Stimulated activated CD8-positive, alpha-beta memory T cell treated with anti-CD3 and anti-CD28 coated beads, Interleukin-2, amount 100 ng/mL, for 48 hours (primary cell): ENCODE measurements at places on chromosomes 4 and X.

- DNase-seq: no peak
Measured at GRCh38 chr4:138671606-138672084, 343.9 kb upstream of the NOCT start.

- no peak for DNase-seq
Measured at GRCh38 chr4:168097161-168097560, 4.8 kb downstream of the ANXA10 start.

DNA sequence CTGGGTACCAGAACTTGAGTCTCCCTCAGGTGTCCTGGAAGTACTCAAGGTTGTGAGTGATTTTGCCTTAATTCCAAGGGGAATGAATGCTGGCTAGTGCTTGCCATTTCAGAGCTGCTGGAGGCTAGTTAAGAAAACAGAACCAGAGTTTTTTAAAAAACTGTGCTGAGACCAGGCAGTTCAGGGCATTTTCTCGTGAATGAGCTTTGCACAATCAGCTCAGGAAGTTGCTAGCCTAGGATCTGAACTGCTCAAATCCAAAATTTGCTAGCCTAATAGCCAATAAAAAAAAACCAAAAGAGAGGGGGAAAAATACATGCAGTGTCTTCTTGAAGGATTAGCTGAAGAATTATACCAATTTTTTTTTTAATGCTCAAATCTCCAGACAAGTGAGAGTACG, 292.7 kb downstream of the FBXW7 start:
- no peak for DNase-seq

- no peak for DNase-seq
Measured at GRCh38 chr4:168857546-168858314, 152.3 kb downstream of the CBR4 start.

GRCh38 chrX:110327336-110327735, 9.5 kb upstream of the AMMECR1 start:
- no peak for DNase-seq

- no peak for DNase-seq
Measured at GRCh38 chr4:147985376-147985775, 253.5 kb downstream of the ARHGAP10 start.

- DNase-seq: no peak
Measured at GRCh38 chrX:136065044-136065671, 79.9 kb downstream of the SLC9A6 start.
